LNCaP clone FGC (cell line): ENCODE measurements at places on chromosomes 3 and 15.

- DNase-seq: no peak
Observed at GRCh38 chr3:5343459-5343858, 156.0 kb downstream of the EDEM1 start.

DNA sequence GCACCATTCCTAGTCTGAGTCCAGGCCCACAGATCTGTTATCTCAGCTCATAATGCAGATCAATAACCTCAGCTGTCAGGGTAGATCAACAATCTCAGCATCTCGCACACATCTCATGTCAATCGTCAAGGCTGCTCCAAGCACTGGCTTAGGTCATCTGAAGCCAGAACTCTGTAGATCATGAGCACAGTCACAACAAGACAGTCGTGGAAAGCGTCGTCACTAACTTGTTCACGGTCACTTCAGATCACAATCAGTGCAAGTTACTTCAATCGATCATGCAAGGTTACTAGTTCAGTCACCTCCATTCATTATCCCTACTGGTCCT lies 71.8 kb downstream of the RBPMS2 start:
- no peak for DNase-seq

- DNase-seq: no peak
Observed at GRCh38 chr3:8210882-8211341, 290.7 kb upstream of the LMCD1 start.

GRCh38 chr15:47293466-47294162 lies 423.7 kb upstream of the SEMA6D start:
- DNase-seq: no peak

- no peak for DNase-seq
Observed at GRCh38 chr3:186210852-186211500, 102.1 kb upstream of the ETV5 start.

DNA sequence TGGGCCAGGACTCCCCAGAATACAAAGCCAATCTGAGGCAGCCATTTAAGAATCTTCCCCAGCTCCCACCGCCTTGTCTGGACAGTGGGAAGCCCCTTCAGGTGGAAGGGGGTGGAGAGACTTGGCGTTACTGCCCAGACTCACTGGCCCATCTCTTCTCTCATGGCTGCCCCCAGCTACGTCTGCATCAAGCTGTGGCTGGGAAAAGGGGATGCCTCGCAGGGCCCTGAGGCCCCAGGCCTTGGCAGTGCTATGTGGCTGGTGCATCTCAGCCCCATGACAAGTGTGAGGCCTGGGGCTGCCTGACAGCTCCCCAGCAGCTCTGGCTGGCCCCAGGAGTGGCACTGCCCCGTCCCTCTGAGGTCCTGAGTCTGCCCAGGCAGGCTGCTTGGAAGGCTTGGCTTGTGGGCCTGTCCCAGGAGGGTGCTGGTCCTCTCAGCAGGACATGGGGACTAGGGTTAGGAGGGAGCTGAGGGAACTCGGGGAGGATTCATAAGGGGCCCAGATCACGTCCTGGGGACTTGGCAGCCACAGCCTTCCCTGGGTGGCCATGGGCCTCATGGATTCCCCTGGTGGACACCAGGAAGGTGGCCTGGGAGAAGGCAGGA lies 20.2 kb upstream of the SLC41A3 start:
- no peak for DNase-seq

GRCh38 chr3:186317478-186317877 lies 44.6 kb downstream of the DGKG start:
- DNase-seq: no peak

- no peak for DNase-seq
Observed at GRCh38 chr3:160001148-160001760, 12.6 kb downstream of the IL12A start.

DNA sequence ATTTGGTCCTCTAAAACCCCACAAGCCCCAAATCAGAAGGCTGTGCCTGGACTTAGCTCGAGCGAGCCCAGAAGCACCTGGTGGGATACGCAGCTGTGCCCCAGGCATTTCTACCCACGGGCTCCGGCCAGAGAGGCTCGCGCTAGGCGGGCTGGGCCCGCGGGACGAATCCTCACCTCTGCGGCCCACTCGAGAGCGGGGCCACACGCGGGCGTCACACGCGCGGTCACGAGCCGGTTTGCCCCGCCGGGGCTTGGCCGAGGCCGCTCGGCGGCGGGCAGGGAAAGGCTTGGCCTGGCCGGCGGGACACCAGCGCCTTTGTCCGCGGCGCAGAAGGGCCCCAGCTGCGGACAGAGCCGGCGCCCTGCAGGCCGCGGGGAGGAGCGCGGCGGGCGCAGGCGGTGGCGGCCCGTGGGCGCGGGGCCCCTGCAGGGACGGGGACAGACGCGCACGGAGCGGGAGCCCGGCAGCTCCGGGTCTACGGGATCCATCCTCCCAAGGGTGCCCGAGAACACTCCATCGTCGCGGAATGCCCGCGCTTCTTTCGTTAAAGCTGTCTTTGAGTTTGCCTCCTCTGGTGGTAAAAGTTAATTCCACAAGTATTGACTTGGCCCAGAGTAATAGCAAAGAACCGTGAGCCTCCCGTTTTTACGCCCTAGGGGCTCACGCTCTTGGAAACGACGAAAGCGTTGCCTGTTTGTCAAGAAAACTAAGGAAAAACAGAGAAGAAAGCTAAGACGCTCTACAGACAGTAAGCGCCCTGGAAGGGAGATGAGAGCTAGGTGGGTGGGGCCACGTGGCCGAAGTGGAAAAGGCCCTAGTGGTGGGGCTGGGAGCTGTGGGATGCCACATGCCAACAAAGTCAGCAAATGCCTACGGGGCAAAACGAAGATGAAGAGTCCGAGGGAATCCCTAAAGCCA lies 26.4 kb downstream of the TYRO3 start:
- DNase-seq: no peak

DNA sequence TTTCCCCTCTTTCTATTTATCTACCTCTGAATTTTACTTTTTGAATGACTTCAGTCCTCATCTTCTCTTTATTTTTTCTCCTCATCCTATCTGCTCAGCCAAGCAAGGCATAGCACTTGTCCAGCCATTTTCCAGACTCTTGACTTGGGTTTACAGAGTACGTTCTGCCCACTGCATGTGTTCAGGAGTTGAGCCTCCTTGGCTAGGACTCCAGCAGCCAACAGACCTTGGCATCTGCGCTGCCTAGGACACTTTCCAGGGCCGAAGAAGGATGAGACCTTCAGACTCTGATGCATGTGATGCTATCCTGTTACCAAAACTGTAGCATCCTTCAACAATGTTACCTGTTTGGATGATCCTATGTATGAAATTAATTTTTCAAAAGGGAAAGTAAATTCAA lies 59.7 kb downstream of the HES1 start:
- no peak for DNase-seq

DNA sequence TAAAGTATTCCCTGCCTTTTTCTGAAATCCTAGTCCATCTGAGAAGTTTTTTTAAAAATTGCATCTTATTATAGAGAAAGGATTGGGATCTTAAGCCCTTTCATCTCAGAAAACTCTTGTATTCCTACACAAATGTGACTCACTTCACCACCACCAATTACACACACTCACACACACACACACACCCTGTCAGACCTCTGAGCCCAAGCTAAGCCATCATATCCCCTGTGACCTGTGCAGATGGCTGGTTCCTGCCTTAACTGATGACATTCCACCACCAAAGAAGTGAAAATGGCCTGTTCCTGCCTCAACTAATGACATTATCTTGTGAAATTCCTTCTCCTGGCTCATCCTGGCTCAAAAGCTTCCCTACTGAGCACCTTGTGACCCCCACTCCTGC lies 1181.9 kb downstream of the ROBO2 start:
- no peak for DNase-seq

DNA sequence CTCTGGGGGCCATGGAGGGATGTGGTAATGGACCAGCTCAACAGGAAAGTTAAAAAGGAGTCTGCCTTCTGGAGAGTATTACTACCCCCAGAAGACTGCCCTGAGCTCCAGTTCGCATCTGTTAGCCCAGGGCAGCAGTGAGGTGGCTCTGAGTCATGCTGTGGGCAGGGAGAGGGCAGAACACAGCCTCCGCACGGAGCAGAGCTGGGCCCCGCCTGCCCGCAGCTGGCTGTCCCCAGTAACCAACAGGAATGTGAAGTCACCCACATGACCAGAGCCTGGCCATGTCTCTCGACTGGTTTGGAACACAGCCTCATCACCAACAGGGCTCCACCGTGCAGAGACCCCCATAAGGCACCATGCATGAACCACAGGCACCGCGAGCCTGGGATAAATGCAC lies 62.1 kb downstream of the CYFIP1 start:
- no peak for DNase-seq

DNA sequence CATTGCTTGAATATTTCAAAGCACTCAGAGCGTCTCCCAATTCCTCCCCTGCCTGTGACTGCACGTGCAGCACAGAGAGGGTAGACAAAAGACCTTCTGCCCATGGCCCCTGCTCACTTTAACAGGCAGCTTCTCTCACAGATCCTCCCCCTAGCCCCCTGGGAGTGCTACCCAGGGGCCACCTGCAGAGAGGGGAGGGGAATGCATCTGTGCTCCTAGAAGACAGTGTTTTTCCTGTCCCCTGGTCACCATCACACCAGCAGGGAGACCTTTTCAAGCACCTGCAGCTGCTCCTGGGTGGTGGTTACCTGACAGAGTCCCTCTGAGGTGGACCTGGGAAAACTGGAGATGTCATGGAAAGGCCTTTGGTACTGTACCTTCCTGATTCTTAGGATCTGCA lies 56.7 kb upstream of the PRR23C start:
- DNase-seq: no peak

DNA sequence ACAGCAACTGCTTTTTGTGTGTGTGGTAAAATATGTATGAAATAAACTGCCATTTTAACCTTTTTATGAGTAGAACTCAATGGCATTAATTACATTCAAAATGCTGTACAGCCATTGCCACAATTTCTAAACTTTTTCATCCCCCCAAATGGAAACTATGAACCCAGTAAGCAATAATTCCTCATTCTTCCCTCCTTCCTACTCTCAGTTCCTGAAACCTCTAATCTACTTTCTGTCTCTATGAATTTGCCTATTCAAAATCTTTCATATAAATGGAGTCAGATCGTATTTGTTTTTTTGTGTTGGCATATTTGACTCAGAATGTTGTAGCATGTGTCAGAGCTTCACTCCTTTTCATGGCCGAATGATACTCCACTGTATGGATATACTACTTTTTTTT lies 5.3 kb upstream of the BLM start:
- no peak for DNase-seq

DNA sequence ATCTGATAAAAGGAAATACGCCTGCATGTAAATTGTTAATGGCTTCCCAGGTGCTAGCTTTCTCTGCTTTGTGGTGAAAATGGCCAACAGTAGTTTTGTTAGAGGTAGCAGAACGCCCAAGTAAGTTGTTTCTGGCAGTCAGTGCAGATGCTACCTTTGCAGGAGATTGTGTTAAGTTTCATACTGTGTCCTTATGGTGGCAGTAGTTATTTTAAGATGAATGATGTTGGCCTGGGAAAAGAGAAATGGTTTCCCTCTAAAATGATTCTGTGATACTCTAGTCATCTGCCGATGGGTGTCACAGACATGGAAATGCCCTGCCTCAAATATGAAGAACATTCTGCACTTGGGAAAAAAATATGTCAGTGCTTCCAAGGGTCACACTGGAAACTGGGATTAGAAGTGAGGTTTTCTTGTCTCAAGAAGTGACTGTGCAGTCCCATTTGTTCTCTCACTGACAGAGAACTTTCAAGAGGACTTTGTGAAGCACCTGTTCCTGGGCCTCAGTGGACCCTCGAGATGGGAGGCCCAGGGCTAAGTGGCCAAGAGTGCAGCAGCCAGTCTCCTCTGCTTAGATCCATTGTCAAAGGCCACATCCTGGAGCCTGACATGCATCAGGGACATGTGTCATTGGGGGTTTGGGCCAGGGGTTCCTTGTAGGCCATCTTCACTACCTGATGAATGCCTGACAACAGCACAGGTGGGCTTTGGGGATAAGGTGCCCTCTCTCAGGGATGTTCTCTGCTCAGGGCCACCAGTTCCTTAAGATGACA lies 393.3 kb downstream of the CACNA2D3 start:
- DNase-seq: no peak

GRCh38 chr15:82056958-82057823 lies 11.4 kb upstream of the MEX3B start:
- DNase-seq: no peak

DNA sequence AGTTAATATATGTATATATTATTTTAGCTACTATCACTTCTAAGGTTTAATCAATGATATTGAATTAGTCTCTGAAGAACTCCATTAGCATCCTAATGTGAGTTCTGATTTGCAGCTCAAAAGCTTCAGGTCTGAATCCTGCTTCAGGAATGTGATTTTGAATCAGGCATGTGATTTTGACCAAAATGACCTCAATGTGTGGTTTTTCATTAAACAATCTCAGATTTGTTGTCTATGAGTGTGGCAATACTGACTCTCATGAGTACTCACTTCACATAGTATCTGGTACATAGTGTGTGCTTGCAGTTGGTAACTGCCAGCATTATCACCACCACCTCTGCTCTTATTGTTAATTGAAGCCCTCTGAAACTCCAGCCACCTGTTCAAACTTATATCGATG lies 251.0 kb downstream of the KCNH8 start:
- DNase-seq: no peak

DNA sequence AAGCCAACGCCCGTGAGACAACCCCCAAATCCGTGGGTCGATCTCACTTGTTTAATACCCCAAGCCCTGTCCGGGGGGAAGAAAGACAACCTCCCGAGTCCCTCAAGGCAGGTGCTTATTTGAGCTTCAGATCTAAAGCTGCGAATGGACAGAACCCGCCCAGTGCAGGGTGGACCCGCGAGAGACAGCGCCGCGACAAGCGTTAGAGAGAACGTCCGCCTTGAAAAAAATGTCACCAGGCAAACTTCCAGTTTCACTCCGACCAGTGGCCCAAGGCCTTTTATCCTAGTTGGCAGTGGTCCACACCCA lies 740 bp upstream of the OXSR1 start:
- DNase-seq: no peak

- no peak for DNase-seq
Observed at GRCh38 chr15:100930306-100930848, 11.2 kb downstream of the LRRK1 start.

DNA sequence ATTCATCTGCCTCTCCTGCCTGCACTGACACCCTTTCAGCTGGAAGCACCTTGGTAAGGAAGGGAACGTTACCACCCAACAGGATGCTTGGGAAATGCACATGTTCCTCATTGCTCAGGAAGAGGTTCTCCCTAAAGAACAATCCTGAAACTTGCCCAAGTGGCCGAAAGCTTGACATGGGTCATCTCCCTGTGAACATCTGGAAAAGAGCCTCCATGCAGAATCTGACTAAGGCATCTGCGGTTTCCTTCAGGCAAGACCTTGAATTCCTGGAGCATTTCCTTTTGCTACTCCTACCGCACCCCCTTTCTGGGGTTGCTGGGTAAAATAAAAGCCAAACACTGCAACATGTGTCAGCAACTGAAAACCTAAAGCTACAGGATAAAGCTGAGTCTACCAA lies 68.7 kb upstream of the SNRK start:
- DNase-seq: no peak

- DNase-seq: no peak
Observed at GRCh38 chr3:174959556-174960065, 100.5 kb downstream of the NAALADL2 start.

GRCh38 chr3:17747890-17748247 lies 5.4 kb upstream of the TBC1D5 start:
- DNase-seq: no peak

GRCh38 chr3:128321418-128321817 lies 145.3 kb downstream of the DNAJB8 start:
- DNase-seq: no peak
